ENCODE measurements at places on chromosomes 5 and 9.

DNA sequence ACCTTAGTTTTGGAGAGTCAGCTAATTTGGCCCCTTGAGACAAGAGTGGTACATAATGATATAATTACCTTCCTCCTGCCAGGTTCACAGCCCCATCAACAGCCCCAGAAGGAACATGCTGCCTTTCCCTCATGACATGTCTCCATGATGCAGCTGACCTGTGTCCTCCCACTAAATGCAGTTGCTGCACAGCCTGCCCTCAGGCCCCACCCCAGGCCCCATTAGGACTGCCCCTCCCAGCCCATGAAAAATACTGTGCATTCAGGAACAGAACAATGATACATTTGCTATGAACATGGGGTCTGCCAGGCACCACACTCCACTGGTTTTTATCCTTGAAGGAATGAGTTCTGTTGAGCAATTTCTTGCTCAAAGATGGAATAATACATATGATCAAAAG is 176.4 kb downstream of the C5orf15 start:
- no peak for DNase-seq

GRCh38 chr9:109974143-109974917 is 194.3 kb downstream of the PALM2AKAP2 start:
- peak; percentile 31 for DNase-seq

DNA sequence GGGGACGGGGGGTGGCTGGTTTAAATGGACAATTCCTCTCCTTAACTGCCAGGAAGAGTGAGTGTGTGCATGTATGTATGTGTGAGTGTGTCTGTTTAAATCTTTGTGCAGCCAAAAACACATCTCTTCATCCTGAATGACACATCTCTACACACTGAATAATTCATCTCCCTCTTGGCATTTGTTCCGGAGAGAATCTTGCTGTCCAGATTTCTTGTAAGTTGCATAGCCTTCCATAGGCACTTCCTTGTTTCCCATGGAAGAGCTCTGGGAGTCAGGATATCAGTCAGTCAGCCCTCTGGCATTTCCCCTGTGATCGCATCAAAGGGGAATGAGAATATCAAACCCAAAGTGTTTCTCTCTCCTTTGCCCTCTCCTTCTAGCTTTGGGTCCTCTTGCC is 74.7 kb downstream of the WWC1 start:
- no peak for DNase-seq

DNA sequence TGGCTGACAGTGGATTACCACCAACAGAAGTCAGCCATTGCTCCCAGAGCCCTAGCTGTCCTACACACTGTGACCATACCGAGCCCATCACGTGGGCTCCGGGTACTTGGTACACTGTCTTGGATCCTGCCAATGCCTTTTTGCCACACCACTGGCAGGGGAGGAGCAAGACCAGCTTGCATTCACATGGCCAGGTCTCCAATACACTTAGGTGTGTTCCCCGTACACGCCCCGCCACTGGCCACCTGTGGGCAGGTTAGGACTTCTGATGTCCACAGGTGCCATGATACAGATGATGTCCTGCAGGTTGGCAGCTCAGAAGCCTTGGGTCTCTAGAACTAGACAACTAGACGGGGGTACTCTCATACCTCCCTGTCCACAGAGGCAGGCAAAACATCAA is 5.4 kb upstream of the DIPK1B start:
- no peak for DNase-seq

DNA sequence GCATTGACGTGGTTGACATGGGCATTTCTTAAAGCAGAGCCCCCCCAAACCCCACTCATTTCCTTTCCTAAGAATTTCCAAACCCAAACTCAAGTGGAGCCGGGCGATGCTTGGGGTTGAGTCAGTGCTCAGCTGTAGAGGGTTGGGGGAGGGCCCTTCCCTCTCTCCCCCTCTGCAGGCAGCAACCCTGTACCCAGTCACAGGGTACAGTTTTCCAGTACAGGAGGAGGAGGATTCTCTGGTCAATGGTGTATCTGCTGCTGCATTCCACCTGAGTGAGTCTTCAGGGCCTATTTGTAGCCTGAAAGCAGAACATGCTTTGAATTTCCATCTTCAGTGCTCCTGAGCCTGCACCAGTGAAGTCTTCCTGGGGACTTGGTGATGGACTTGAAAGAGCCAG is 55.8 kb downstream of the ENTREP1 start:
- DNase-seq, result no peak

DNA sequence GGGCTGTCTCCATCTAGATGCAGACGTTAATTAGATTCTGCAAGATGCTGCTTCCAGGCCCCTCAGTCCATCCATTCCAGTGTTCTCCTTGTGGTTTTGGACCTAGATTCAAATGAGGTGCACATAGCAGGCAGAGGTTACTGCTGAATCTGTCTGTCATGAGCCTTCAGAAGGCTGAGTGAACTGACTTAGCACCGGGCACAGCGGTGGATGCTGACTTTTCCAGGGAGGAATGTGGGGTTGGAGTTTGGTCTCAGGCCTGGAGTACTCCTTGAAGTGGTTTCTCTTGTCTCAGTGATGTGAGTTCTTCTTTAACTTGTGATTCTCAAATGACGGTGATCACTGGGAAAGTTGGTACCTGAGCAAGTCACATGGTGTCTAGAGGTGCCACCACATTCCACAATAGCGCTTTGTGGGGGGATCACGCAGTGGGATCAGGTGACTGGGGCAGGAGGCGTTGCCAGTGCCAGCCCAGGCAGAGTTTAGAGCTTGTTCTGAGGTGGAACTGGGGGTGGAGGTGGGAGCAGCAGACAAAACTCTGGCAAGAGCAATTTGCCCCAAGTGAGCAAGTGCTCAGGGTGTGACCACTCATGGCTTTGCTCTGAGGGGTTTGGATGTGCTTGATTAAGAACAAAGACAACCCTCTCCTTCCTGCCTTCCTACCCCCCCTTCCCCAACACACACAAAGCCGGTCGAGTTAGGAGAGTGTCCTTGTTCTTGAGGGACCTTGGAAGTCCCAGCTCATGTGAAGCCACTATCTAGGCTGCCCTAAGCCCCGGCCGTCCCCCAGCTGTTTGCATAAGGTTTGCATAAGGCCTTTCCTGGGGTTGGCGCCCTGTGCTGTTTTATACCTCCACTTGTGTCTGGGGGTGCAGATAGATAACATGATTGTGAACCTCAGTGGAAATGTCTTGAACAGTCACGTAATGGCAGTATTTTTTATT is 25.1 kb downstream of the JADE2 start:
- no peak for DNase-seq

GRCh38 chr5:149681922-149682321 is 48.2 kb upstream of the PPARGC1B start:
- no peak for DNase-seq

DNA sequence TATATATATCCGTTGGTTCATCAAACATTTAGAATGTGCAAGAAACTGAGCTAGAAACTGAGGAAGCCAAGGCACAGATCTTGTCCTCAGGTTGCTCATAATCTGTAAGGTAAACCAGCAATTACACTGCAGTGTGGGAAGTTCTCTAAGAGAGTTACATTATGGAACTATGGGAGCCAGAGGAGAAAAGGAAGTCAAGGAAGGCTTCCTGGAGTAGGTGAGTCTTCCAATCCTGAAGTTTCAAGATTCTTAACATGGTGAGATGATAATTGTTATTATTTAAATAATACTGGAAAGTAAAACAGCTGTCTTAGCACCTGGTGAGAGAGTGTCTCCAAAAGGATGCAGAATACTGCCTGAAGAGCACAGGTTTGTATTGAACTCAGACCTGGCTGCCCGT is 44.2 kb downstream of the PDE6A start:
- DNase-seq, result no peak

- no peak for DNase-seq
Observed at GRCh38 chr5:34881246-34881645, 34.1 kb downstream of the RAD1 start.

- DNase-seq, result no peak
Observed at GRCh38 chr9:86604741-86605140, 250.5 kb upstream of the TUT7 start.

DNA sequence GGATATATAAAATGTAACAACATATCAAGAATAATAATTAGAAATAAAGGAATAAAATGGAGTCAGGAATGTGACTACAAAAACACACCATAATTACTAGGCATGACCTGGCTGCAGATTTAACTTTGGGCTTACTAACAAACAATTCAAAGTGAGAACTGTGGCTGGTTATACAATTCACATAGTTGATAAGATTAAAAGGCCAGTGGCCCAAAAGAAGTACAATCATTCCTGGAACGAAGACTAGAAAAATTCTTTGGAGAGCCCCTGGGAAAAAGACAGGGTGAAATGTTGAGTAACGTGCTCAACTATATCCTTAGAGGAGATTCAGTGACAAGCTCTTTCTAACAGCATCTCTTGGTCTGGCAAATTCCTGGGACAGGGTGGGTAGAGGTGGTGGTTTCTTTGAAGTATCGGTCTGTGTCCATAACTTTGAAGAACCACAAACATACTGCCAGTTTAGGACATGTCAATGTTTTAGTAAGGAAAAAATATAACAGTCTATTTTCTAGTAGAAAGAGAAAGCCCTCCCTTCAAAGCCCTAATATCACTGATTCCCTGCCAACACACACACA is 75.0 kb upstream of the IL6ST start:
- no peak for DNase-seq

DNA sequence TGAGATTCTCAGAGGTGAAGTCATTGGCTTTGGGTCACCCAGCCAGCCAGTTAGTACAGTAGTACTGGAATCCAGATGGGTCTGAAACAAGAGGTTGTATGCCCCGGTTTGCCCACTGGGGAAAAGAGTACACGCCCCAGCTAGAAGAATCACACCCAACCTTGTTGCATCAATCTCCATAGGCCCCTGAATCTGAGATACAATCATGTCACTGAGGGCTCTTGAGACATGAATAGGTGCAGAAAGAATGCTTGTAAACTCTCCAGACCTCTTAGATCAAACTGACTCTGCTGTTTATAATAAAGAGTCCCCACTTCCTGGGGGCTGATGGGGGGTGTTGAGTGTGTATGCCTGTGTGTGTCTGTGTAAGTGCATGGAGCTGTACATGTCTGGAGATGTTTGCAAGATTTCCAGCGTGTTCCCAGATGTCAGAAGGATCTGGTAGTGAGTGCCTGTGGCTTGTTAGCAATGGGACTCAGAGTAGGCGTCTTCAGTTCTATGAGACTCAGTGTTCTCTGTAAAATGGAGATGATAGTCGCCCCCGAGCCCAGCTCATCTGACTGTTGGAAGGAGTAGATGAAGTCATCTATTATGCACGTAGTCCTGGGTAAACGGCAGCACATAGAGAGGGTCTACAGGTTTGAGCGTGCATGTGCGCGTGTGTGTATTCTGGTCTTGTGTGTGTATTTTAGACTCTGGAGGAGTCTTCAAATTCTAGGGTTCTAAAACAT is 48.2 kb downstream of the COL27A1 start:
- no peak for DNase-seq

DNA sequence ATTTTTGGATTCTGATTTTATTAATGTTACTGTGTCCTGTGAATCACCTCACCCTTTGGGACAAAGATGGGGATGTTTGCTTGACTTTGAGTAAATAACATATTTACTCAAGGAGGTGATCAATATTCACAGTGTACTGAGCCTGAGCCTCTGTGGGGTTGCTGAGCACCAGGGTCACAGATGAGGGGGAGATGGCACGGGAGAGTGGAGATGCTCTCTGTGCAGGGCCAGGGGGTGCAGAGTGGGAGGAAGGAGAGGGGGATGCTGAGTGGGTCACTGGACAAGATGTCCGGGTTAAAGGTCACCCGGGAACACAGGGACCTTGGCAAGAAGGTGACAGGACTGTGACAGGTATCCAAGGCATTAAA is 4.0 kb downstream of the SQSTM1 start:
- DNase-seq, result no peak

DNA sequence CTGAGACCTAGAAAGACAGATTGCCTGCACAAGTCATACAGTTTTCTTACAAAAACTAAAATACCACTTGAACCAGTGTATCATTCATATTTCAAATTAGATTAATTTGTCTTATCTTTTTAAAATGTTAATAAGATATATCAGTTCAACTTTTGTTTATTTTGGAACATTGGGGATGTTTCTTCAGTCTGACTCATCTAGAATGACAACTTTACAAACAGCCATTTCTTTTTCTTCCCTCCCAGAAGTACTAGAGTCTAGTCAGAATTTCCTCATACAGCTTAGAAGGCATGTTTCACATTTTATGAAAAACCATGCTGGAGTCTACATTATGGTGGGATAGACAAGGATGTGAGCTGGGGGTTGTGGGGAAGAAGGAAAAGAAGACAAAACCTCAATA is 262.5 kb downstream of the NFIB start:
- DNase-seq, result no peak

DNA sequence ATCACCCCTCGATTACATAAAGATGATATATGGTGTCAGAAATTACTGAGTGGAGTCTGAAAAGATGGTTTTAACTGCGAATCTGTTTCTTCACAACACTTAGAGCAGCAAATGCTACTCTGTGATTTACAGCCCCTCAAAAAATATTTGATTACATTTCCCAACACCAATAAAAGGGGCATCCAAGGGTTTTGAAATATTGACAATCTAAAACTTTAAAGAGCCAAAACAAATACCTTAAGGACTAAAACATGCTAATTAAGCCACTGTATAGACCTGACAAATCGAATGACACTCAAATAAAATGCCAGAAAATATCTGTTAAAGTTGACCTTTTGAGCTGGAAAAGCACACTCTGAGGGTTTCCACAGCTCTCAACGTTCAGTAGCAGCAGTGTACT is 73.2 kb downstream of the ELAVL2 start:
- DNase-seq, result no peak

- no peak for DNase-seq
Observed at GRCh38 chr9:81476813-81477490, 212.4 kb downstream of the TLE1 start.

GRCh38 chr5:98099448-98100105 is 673.9 kb upstream of the RGMB start:
- no peak for DNase-seq

- DNase-seq, result no peak
Observed at GRCh38 chr9:37668116-37668601, 17.4 kb downstream of the FRMPD1 start.

DNA sequence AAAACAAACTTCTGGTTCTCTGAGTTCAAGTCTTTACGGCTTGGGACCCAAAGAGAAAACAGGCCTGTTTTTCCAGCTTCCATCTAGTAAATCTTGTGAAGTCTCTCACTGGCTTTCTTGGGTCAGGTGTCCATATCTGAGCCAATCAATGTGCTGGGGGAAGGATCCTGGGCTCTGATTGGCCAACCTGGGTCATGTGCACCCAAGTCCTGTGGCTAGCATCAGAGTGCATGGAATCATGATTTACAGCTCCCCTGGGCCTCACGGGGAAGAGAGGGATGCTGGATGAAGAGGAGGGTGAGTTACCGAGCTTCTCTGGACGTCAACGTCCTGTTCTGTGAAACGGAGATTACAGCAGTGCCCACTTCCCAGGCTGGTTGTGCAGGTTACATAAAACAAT is 19.4 kb downstream of the CXCL14 start:
- DNase-seq, result no peak

- DNase-seq, result no peak
Observed at GRCh38 chr9:114256827-114257328, 66.0 kb upstream of the ORM1 start.

GRCh38 chr5:133582971-133583370 is 29.4 kb downstream of the FSTL4 start:
- DNase-seq, result no peak

GRCh38 chr5:151880324-151880723 is 44.3 kb downstream of the GLRA1 start:
- DNase-seq, result no peak

- DNase-seq, result no peak
Observed at GRCh38 chr9:4927701-4928100, 57.4 kb upstream of the JAK2 start.

All from stimulated activated naive CD8-positive, alpha-beta T cell treated with anti-CD3 and anti-CD28 coated beads, Interleukin-15, Interleukin-2, amounts not matched to agents 100 U/mL and 50 U/mL, for 24 hours (primary cell).